Effector CD4-positive, alpha-beta T cell (primary cell): ENCODE measurements at places on chromosomes 11 and 22.

DNA sequence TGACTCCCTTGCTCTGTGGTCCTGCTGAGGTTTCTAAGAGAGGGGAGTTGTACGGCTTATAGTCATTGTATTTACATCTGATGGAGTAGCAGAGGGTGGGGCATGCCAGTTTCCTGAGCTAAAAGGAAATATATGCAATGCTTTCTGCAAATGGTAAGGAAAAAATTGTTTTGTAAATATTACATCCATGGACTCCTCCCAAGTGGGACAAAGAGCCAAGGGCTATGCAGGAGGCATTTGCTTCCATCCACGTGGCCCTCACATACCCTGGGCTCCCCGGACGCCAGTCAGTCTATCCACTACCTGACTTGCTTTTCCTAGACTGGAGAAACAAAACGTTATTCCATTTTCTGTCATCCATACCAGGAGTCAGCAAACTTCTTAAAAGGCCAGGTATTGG is 59.7 kb upstream of the PITPNB start:
- DNase-seq = no peak

DNA sequence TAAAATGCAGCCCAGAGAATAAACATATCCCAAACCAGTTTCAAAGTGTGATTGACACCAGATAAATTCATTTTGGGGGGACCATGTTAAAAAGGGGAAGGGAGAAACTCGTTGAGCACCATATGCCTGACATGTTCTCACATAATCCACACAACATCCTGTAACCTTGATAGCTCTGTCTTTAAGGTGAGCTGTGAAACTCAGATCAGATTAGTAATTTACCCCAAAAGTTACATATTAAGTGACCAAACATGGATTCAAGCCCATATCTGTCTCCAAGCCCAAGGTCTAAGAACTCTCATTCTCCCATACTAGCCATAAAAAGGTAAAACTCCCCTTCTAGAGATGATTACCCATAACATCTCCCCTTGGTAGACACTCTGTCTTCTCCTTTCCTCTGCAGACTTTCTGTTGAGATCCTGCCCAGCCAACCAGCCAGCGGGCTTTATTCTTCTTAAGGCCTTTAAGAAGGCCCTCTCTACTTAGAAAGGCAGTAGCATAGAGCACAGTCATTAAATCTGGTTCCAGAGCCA is 150.7 kb downstream of the CCDC34 start:
- no peak for DNase-seq

DNA sequence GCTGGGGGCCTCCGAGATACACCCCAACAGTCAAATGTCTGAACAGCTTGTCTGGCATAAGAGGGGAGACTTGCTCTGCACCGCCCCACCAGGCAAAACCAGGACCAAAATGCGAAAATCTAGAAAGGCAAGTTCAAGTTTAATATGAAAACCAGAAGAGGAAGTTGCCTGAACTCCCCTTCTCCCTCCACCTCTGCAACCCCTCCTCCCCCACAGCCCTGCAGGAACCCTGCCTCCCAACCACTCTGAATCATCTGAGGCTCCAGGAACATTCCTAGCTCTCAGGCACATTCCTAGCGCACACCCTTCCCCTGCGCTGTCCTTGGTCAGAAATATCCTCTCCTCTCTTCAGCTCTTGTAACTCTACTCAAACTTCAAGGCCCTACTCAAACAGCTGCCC is 36.7 kb downstream of the ISX start:
- no peak for DNase-seq

DNA sequence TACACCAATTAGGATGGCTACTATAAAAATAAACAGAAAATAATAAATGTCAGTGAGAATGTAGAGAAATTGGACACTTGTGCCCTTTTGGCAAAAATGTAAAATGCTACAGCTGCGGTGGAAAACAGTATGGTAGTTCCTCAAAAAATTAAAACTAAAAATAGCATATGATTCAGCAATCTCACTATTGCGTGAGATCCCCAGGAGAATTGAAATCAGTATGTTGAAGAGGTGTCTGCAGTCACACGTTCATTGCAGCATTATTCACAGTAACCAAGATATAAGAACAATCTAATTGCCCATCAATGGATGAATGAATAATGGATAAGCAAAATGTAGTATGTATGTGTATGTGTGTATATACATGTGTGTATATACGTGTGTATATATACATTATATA is 6.8 kb downstream of the OR52N2 start:
- DNase-seq = no peak

DNA sequence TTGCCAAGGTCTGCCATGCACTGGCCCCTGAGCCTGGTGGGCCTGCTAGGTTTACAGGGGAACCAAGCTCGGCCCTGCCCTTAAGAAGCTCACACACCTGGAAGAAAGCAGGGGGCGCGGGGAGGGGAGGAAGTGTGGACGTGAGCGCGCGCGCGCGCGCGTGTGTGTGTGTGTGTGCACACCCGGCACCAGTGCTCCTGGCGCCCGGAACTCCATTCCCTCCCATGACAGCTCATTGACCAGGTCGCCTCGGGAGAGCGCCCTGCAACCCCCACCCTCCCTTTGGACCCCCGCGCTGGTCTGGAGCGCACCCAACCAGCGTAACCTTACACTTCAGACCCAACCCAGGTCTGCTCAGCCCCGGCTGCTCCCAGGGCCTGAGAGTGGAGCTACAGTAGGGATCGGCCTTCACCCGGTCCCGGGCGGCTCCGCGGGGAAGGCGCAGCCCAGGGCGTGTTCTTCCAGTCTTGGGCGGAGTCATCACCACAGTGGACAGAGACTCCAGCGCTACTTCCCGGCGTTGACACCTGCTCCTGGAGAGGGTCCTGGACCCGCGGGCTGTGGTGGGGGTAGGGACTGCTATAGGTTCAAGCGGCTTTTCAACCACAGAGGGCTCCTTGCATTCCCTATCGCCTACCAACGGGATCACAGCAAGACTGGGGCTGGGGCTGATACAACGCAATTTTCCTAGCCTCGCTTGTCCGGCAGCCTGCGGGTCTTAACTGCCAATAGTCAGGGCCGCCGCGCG is 1.5 kb downstream of the GALNT18 start:
- DNase-seq = no peak

DNA sequence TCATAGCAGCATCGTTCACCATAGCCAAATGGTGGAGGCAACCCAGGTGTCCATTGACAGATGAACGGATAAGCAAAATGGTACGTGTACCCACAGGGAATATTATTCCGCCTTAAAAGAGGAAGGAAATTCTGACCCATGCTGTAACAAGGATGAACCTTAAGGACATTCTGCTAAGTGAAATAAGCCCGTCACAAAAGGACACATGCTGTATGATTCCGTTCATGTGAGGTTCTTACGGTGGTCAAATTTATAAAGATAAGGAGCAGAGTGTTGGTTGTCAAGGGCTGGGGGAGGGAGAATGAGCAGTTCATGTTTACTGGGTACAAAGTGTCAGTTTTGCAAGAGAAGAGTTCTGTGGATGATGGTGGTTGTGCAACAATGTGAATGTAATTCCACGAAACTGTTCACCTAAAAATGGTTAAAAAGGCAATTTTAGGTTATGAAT is 26.3 kb downstream of the APOL1 start:
- DNase-seq = no peak

DNA sequence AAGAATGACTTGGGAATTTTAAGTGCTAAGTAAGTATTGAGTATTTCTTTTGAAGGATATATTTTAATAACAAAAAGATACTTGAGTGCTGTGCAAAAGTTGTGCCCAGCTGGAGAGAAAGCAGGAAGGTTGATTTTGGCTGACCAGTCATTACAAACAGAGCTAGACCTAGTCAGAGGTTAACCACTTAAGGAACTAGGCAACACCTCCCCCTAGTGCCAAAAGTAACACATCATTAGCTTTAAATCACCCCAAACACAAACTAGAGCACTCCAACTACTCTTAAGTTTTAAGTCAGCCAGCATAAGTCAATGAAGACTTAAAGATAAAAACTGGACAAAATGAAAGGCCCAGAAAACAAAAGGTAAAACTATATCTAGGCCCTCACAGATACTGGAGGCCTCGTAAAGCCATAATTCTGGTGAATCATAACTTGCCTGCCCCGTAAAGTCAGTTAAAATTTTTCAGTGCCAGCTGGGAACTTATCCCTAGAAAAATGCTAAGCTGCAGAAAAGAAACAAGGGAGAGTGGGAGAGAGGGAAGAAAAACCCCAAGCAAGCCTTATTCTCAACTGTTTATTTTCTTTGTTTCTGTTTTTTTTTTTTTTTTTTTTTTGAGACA is 4.6 kb downstream of the TMEM9B start:
- no peak for DNase-seq

DNA sequence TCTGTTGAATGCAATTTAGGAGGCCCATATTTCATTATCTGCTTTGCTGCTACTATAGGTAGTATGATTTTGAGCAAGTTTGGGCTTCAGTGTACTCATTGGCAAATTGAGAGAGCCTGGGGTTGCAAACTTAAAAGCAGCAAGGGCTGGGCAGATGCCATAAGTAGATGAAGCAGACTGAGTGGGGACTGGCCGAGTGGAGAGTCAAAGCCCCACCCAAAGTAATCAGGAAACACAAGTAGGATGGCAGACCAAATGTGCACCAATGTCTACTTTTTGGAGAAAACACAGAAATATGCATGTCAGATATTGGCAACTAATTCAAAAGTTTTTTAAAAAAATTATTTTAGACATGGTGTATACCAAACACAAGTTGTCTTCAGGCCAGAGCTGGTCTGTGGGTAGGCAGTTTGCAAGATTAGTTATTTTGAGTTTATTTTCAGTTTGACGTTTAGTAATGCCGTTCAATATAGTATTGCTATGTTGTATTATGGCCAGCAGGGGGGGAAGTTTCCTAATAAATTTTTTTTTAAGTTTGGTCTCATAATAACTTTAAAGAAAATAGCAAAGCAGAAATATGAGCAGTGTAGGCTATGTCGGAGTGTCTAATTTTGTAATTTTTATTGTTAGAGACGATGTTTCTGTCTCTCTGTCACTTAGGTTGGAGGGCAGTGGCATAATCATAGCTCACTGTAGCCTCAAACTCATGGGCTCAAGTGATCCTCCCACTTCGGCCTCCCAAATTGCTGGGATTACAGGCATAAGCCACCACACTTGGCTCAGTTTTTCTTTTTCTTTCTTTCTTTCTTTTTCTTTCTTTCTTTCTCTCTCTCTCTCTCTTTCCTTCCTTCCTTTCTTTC is 105.1 kb downstream of the HIPK3 start:
- DNase-seq = no peak

GRCh38 chr11:133605482-133605881 is 73.2 kb upstream of the OPCML start:
- DNase-seq = no peak

DNA sequence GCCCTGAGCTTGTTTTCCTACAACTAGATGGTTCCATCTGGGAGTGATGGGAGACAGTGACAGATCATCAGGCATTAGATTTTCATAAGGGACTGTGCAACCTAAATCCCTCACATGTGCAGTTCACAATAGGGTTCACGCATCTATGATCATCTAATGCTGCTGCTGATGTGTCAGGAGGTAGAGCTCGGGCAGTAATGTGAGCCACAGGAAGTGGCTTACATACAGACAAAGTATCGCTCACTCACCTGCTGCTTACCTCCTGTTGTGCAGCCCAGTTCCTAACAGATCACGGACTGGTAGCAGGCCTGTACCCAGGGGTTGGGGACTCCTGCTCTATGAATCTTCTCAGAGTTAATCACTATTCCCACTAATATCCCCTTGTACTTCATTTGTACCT is 12.4 kb downstream of the AAMDC start:
- no peak for DNase-seq

DNA sequence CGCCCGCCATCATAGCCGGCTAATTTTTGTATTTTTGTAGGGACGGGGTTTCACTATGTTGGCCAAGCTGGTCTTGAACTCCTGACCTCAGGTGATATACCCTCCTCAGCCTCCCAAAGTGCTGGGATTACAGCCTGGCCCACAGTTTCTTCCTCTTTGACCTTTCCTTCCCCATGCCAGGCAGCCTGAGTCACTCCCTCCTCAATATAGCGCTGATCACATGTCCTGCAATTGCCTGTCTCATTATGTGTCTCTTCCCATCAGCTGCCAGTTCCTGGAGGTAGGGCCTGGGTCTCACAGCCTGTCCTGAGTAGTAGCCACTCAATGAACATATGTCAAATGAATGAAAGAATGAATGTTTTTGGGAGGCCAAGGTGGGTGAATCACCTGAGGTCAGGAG is 43.0 kb upstream of the CCDC134 start:
- DNase-seq = no peak

- DNase-seq = no peak
These were observed 8.2 kb upstream of the FNBP4 start for GRCh38 chr11:47775240-47775869.

DNA sequence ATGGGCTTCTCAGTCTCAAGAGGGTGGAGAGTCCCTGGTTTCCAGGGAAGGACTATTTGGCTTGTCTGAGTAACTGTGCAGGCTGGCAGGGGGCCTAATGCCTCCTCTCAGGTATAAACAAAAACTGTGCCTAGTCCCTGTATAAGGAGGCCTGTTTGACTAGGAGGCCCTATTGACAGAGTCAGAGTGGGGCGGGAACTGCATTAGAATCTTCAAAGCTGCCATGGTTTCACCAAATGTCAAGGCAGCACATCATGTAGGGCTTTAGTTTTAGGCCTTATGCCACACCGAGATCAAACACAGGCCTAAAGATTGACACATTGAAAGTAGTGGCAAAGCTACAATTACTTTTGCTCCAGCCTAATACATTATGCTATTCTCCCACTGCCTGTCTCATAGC is 611.5 kb upstream of the B3GAT1 start:
- DNase-seq = no peak

DNA sequence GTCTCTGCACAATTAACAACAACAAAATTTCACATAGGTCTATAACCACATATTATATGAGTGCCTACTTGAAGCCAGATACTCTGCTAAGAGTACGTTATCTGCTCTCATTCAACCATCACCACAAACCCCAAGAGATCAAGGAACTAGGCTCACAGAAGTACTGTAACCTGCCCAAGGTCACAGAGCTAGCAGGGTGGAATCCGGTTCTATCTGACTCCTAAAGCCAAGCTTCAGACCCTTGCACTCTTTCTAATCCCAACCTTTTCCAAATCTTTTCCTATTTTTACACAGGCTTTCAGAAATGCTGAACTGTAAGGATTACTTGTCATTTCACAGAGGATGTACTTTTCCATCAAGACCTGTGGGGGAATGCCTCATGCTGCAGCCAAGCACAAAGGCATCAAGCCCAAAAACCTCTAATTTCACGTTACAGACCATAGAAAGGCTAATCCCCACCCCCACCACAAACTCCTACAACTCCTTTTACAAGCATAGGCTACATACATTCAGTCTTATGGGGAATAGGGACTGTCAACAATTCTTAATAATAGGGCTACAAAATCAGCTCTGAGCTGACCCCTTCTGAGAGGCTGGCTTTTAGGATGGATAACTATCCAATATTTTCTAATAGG is 927 bp downstream of the PRCP start:
- DNase-seq = no peak

DNA sequence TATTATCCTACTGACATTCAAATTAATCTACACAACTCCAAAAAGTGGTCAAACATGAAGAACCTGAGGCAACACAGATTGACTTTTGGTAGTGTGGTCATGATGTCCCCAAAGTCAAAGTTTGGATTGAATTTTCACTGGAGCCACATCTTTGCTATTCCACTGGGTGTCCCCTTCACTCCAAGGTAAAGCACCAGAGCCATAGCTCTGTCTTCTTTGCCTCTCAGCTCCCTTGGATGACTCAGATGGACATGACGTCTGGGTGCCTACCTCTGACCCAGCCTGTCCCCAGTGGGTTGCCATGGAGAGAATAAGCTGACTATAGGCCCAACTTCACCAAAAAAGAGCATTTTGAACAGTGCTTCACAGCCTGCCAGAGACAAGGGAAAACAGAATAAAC is 57.4 kb upstream of the ARHGAP42 start:
- no peak for DNase-seq
